Stimulated activated CD4-positive, alpha-beta T cell treated with anti-CD3 and anti-CD28 coated beads, Interleukin-1b, Interleukin-23, amount 100 ng/mL, for 24 hours (primary cell): ENCODE measurements at places on chromosomes 5 and 9.

GRCh38 chr5:106940986-106941385 is 729.8 kb downstream of the EFNA5 start:
- no peak for DNase-seq

GRCh38 chr5:41406936-41407335 is 103.5 kb downstream of the PLCXD3 start:
- no peak for DNase-seq

DNA sequence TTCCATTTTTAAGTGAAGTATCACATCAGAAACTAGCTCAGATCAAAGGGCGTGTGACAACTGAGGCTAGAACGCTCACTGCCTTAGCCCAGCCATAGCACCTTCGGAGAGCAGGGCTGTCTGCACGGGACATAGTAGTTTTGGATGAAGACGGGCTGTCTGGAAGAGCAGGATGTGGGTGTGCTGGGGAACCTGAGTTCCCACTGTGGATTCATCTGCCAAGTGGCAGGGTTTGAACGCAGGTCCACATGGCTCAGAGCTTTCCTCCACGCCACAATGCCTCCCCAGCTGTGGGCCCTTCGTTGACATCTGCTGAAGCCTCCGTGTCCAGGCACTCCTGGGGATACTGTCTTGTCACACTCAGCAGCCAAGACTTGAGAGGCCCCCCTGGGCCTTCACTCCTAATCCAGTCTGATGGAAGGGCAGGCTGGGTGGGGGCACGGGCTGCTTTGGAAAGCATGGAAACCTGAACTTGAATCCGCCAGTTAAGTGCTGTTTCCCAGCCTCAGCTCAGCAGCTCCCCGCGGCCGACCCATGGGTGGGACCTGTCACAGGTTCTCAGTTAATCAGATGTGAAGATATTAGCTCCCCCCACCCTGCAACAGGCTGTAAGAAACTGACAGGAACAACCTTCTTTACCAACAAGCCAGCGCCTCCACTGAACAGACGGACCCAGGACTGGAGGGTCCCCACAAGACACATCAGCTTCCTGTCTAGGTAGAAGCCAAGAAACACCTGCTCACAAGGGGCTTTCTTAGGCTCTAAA is 228.1 kb downstream of the FANCC start:
- no peak for DNase-seq

- no peak for DNase-seq
Measured at GRCh38 chr9:37801287-37801850, 772 bp downstream of the DCAF10 start.

GRCh38 chr9:84812355-84812754 is 142.8 kb downstream of the NTRK2 start:
- no peak for DNase-seq

DNA sequence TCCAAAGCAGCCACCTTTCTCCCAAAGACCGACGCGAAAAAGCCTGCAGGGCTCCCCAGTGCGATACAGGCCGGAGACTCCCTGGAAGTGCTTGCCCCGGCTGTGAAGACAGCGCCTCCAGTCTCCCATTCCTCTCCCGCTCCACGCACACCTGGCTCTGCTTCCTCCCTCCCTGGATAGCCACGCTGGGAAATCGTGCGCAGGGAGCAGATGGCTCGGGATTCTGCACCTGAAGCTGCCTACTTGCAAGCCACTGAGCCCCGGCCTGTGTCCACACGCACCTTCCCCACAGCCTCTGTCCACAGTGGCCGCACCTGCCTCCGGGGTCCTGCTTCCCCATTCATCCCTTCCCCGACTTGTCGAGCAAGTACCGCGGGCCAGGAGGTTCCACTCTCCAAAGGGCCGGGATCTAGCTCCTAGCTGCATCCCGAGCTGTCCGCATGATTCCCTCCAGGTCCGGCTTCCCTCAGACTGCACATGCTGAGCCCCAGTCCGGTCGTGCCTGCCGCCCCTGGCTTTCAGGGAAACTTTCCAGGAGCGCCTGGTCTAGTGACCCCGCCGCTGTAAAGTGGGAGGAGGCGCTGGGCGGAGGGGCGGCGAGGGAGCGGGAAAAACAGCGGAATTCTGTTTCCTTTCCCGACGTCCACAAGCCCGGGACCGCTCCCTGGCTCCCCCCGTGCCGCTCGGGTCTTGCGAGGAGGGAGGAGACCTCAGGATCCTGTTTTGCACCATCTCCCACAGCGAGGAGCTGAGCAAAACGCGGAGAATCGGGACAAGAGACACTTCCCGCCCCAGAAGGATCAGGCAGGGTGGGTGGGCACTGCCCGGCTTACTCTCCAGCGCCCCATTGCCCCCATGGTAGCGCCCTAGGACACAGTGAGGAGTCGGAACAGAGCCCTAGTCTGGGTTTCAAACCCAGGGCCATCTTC is 2.0 kb downstream of the SEMA6A start:
- no peak for DNase-seq

DNA sequence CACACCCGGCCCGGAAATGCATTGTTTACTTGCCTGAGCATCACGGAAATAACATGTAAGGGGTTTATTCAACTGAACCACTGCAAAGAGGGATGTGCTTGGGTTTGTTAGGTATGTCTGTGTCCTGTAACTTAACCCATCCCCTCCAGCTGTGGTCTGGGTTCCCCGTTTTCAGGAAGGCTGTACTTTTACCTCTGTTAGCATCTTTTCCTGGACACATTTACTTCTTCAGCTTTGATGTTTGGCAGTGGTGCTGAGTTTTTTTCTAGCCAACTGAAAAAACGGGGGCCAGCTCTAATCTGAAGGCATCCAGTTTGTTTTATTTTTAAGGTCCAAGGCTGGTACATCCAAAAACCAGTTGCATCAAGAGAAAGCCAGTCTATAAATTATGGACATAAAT is 561.8 kb downstream of the BNC2 start:
- no peak for DNase-seq

DNA sequence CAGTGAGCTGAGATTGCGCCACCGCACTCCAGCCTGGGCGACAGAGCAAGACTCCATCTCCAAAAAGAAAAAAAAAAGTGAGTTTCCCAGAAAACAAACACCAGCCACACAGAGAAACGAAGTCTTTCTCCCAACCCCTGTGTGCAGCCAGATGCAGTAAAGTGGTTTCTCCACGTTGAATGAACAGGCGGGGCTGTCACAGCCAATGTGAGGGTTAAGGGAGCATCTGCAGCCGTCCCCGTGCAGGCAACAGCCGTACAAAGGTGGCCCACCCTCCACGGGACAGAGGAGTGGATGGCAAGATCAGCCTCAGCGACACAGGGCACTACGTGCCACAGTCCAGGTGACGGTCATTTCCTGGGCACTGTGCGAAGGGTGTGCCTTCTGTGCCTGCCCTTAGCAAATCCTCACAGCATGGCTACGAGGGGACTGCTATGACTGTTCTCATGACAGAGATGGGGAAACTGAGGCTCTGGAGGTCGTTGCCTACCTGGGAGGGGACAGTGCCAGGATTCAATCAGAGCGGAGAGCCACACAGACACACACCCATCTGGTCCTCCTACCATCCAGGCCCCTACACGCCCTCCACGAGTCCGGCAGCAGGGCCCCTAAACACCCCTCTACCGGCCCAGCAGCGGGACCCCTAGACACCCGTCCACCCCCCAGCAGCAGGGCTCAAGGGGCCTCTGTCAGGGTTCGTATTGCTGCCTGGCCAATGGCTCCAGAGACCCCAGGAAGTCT is 2.3 kb downstream of the VAV2 start:
- DNase-seq = no peak

- DNase-seq = no peak
Measured at GRCh38 chr5:95083606-95084005, 201.3 kb downstream of the MCTP1 start.

- no peak for DNase-seq
Measured at GRCh38 chr5:169763376-169764017, 126.4 kb downstream of the DOCK2 start.

DNA sequence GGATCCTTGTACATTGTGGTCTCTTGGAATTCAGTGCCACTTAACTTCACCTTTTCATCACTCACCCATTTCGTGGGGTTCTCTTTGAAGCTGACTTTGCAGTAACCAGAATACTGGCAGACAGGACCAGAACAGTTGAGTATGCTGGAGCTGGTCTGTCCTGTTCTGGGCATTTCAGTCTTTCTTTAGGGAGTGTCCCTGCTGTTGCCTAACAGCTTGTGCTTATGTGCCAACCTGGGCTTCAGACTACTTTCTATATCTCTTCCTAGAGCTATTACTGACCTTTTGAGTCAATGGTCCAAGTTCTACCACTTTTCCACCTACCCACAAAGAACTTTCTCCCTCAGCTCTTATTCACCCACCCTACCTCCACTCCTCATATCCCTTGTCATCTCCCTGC is 10.0 kb upstream of the INSL6 start:
- DNase-seq = no peak

- no peak for DNase-seq
Measured at GRCh38 chr5:132029609-132030330, 18.3 kb upstream of the ACSL6 start.

DNA sequence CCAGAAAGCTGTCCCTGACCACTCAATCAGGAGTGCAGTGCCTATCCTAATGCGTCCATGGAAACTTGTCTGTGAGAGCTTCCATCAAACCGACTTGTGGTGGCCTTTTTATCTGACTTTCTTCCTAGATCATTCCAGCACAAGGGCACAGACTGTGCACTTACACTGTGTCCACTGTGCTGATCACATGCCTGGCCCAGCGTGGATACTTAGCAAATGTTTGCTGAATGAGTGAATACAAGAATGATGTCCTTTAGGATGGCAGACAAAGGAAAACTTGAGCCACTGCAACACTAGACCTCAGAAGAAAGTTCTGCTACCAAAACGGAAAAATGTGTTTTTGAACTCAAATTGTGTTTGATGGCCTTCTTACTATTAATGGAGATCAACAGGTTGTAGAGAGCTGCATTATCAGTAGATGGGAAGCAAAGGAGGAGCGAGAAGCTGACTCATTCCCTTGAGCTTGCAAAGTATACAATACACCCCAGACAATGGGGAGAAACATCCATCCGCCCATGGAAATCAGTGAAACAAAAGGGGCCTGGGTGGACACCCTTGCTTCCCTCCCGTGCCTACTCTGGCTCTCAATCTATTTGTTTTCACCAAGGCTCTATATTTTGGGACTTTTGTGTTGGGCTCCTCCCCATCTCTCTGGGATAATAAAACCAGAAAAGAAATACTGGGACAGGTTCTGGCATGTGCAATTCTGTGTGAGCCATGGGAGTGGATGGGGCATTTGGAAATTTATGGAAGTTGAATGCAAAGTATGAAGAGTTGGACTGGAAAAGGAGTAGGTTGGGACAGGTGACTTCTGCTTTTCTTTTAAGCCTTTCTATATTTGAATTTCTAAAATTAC is 76.2 kb upstream of the ZFAND5 start:
- no peak for DNase-seq

DNA sequence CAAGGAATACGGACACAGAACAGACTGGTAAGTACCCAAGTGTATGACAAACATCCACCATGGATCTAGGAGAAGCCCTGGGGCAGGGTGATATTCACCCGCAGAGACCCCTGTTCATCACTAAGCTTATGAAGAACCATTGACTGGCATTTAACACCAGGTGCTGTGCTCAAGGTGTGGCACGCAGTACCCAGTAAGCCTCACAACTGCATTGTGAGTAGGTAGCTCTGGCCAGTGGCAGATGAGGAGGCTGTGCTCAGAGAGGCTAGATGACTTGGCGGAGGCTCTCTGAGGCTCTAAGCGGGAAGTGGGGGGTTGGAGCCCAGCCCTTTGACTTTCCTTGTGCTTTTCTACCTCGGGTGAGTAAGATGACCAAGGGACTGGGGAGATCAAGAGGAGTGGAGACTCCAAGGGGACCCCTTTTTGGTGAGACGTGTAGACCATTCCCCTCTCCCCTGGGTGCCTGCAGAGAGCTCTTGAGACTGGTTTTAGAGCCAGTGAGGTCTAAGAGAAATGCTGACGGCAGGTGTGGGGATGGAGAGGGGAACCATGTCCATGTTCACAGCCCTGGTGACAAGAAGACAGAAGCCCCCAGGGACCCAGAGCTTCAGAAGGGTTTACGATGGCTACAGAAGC is 70.8 kb downstream of the IL6ST start:
- DNase-seq = no peak

DNA sequence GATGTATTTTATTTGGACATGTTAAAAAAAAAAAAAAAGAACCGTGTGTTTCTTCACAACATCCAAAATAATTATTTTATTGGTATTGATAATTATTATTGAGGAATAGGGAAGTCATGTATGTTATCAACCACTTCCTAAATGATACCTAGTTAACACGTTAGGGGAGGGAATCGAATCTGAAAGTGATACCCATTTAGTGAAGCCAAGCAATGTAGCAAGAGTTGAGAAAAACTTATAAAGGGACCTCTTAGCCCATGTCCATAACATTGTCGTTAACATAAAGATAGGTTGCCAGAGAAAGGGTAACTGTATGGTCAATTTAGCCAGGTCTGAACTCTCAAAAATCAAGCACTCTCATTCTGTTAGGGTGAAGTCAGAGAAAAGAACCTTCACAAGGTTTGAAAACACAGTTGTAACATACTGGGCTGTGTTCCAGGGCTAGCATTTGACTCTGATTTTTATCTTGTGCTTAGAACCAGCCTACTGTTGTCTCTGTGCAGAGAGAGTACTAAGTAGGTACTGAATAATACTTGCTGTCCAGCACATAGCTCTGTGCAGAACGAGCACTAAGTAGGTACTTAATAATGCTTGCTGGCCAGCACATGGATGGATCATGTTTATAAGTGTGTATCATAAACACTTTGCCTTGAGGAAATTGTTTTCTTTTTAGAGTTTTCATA is 60.4 kb downstream of the GHR start:
- DNase-seq = no peak

DNA sequence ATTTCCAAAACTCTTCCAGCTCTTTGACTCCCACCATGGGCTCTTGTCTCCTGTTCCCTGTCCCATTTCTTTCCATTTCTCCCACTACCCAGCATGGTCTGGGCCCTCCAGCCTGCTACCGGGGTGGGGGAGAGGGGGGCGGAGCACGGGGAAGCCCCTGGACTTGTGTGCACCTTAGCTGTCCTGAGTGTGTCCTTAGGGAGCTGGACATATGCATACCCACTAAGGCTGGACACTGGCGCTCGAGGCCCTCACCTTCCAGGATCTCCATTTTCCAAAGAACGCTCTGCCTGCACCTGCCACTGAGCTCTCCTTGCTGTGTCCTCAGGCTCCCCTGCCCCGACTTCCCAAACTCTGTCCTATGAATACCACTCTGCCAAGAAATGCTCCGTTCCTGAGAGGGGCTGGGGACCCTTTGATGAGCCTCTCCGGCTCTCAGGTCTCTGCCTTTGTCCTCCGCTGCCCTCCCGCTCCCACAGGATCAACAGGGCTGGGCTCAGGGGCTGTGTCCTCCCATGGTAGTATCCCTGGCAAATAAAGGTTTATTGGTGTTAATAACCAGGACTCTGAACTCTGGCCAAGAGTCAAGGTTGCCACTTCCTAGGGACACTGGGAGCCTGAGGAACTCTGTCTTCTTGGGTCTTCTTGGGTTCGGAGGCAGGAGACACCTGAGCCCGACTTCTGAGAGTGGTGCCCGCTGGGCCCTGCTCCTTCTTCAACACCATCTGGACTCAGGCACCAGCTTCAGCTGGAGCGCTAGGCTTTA is 831 bp upstream of the SHROOM1 start:
- no peak for DNase-seq

GRCh38 chr9:17894501-17895160 is 315.8 kb downstream of the SH3GL2 start:
- no peak for DNase-seq
